ENCODE measurements at places on chromosomes 3 and 15. TPM values are rescaled to one million over a fixed set of nuclear protein-coding genes. Genes with fewer than 3 reads are reported as not detected.

Gene SAMMSON
- not detected for total RNA-seq

Gene SCN11A
- total RNA-seq: 1.6 TPM

Gene PRR20G
- not detected for total RNA-seq

Gene ADAMTS17
- total RNA-seq: 42.1 TPM

Gene CSNK1G1
- 27.1 TPM for total RNA-seq

Gene CCR3
- total RNA-seq: not detected

Gene ROPN1B
- total RNA-seq: not detected

Gene KNL1
- 7.4 TPM for total RNA-seq

Gene CERS3
- not detected for total RNA-seq

Gene RTP3
- total RNA-seq: not detected

Gene ITIH1
- total RNA-seq: not detected

Gene ZPLD1
- total RNA-seq: not detected

Gene GNAT1
- 0.27 TPM for total RNA-seq

All from mesothelial cell of epicardium (in vitro differentiated cells).